ENCODE measurements at places on chromosomes 13 and 19.

DNA sequence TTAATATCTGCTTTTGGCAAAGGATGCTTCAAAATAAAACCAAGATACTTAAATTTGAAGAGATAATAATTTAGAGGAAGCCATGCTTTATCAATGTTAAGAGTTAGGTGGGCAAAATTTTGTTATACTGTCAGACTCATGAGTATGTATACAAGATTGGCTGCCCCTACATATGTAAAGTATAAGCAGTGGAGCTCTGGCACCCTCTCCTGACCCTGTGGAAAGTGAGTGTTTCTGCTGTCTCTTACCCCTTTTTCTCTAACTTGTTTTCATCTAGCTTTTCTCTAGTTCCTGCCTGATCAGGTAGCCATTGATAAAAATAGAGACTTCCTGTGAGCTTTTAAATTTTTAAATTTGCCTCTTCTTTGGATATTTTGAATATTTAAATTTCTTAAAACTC, 710.9 kb upstream of the SPRY2 start:
- no peak for DNase-seq

DNA sequence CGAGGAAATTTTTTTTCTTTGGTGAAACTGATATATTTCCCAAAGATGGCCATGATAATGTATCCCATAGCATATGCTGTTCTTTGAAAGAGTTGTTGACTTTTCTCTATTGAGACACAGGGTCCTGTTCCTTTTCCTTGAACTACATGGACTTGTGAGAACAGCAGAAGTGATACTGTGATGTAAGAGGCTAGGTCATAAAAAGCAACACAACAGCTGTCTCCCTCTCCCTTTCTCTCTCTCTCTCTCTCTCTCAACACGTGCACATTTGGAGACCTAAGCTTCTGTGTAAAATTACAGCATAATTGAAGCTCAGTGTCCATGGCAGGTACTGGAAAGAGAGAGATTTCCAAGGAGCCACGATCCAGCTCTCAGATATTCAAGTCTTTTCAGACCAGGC, 1712.4 kb downstream of the EFNB2 start:
- DNase-seq = no peak

- no peak for DNase-seq
These were observed 557.0 kb downstream of the FGF9 start for GRCh38 chr13:22227895-22228294.

GRCh38 chr19:11410682-11411081, 8.4 kb downstream of the RGL3 start:
- DNase-seq = no peak

GRCh38 chr13:96519380-96519779, 429.5 kb downstream of the HS6ST3 start:
- DNase-seq = no peak

- no peak for DNase-seq
These were observed 572 bp downstream of the UCHL3 start for GRCh38 chr13:75550159-75550567.

DNA sequence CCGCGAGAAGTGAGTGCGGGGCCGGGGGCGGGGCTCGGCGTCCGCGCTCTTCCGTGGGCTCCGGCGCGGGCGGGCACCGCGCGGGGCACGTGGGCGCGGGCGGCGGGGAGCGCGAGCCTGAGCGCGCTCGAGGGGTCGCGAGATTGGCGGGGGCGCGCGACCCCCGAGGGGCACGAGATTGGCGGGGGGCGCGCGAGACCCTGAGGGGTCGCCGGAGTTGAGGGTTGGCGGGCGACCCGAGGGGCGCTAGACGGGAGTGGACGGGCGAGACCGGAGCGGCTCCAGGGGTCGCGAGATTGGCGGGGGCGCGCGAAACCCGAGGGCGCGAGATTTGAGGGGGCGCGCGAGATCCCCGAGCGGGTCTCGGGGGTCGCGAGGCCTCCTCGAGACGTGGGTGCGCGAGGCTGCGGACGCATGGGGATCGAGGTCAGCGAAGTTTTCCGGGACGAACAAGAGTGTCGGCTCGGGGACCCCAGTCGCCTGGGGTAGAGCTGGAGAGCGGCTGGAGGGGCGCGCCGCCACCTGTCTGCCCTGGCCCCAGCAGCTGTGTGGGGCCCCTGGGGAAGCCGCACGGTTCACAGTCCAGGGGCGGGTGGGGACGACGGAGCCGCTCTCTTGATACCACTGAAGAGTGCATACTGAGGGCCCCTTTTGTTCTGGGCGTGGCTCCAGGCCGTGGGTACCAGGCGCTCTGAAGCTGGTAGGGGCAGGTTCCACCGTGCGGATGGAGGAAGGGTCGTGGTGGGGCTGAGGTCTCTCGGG, 682 bp downstream of the SSBP4 start:
- no peak for DNase-seq

DNA sequence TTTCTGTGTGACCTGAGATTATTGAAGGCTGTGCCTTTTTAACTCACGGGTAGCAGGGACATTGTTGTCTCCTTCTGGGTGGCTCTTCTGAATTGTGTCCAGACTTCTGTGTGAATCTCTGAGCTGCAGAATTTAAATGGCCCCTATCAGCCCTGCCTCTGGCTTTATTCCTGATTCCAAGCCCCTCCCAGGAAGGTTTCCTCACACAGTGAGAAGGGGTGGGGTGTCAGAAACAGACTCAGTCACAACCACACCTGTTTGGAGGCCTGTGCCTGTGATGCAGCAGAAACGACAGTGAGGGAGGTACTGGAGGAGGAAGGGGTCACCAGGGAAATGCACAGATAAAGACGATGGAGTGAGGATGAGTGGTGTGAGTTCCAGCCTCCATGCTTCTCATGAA, at the start of gene CLC:
Gene CLC, minus strand, starts transcription at position 139 of the 400 bp plus-strand sequence. Its CDS starts 77 bp downstream, at position 62.
- DNase-seq = no peak

All from H9 (cell line).